NCI-H460 (cell line): ENCODE measurements at places on chromosomes 12 and 14. TPM values are rescaled to one million over a fixed set of nuclear protein-coding genes. Genes with fewer than 3 reads are reported as not detected.

WBP11 gene
- total RNA-seq, result 22.4 and 25.3 TPM in 2 replicates

CFAP54 gene
- total RNA-seq, result 0.20 and 0.72 TPM in 2 replicates

TAS2R50 gene
- total RNA-seq, result 0.43 and 1.9 TPM in 2 replicates

CD27 gene
- total RNA-seq, result not detected in 2 replicates

OVCH1 gene
- 0.02 TPM in 1 of 2 replicates, not detected in the other for total RNA-seq

CLEC1B gene
- total RNA-seq, result not detected in 2 replicates

EXOC3L4 gene
- 0.72 and 1.8 TPM in 2 replicates for total RNA-seq

C12orf60 gene
- 2.0 and 2.4 TPM in 2 replicates for total RNA-seq

DNA sequence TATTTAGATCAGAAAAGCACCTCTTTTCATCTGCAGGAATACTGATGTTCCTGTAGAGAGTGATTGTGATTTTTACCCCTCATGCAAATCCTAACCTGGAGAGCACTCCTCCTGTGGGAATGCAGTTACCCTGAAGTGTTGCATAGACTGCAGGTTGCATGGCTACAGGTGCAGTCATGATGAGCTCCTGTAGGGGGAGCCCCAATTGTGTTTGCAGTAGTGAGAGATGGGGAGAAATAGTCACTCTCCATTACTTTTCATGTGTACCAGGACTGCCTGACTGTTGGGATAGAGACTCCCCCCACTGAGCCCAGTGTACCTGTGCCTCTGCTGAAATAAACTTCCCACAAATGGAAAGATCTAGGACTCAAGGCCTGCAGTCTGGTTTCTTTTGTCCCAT is 1086.5 kb downstream of the SLC6A15 start:
- DNase-seq, result peak; percentile 36

- no peak for DNase-seq
These were observed 61.7 kb upstream of the PTPRR start for GRCh38 chr12:70982286-70982685.

DNA sequence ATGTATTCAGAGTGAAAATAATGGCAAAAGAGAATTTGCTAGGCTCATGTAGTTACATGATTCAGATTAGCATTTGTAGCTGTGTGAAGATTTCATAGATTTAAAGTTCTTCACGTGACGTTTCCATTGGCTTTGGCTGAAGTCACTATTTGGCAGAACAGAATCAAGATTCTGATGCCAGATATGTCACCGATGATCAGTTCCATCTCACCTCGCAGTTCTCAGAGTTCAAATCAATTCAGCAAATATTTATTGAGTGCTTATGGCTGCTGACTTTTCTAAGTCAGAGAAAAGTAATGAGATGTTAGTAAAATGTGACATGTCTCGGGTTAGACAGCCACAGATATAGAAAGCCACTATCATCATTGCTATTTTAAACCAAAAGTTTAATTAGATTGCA is 28.4 kb downstream of the ALX1 start:
- DNase-seq, result no peak

DNA sequence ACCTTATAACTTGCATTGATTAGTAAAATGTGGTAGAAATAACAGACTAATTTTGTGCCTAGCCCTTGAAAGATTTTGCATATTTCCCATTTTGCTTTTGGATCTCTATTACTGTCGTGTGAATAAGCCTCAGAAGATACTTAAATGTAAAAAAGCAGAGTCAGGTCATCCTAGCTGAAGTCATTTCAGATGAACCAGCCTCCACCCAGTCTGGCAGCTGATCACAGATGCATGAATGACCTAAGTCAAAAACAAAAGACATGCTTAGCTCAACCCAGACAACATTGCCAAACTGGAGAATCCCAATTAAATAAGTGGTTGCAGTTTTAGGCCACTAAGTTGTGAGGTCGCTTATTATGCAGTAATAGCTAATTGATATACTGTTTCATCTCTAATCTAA is 349.9 kb downstream of the C12orf50 start:
- DNase-seq, result no peak
